Renal cortical epithelial cell (primary cell): ENCODE measurements at places on chromosomes 2 and 18. TPM values are rescaled to one million over a fixed set of nuclear protein-coding genes. Genes with fewer than 3 reads are reported as not detected.
A peak's percentile ranks its signal among the peaks of the same experiment; 100 is the strongest.

DNA sequence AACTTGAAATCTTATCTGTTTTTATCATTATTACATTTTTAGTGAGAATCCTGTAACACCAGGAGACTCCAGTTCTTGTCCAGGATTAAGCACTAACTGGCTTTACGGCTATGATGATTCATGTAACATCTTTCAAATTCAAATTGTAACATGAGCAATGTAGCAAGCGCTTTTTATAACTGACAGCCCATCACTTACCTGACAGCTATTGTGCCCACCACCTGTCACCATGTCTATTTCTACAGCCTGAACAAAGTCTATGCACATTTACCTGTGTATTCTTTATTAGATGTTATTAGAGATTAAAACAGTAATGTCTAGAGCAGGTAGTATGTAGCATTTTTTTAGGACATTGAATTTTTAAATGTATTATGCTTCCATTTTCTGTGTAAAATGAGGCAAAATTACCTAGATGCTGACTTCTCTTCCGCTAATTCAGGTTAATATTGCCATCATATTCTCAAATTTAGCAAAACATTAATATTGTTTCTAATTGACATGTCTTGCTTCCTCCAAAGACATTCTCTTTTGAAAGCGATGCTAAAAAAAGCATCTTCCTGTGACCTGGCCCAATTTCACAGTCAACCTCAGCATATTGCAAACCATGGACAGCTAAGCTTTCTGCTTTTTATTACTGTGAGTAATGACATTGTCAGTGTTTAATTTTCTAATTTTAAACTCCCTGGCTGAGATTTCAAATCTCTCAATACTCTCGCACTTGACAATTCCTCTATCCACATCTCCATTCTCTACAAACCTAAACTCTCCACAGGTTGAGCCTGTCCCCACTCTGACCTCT is 37.8 kb downstream of the RIT2 start:
- no peak for DNase-seq

GRCh38 chr2:128818704-128819491 is 500.2 kb upstream of the HS6ST1 start:
- DNase-seq, result no peak

DNA sequence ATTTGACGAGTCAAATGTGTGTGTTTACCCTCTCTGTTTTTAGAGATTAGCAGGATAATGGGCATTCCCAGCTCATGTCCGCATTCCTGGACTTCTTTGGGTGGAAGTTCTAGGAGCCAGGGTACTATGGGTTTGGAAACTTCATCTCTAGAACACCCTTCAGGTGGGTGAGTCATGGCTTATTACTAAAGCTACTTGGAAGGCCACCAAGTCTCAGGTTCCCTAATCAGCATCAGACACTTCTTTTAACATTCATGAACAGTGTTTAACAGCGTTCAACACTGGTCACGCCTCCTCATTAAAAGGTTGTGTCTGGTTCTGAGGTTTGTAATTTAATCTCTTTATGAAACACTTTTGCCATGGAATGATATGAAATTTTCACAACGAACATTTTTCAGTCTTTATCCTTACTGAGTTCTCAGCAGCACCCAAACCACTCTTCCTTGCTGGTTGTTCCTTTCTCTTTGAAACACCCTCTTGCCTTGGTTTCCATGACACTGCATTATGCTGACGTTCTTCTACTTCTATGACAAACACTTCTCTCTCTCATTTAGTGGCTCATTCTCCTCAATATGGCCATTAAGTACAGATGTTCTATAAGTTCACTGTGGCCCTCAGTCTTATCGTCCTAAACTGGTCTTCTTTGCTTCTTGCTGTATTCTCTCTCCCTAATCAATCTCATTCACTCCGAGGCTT is 49.3 kb downstream of the MMADHC start:
- DNase-seq, result peak; percentile 76

DNA sequence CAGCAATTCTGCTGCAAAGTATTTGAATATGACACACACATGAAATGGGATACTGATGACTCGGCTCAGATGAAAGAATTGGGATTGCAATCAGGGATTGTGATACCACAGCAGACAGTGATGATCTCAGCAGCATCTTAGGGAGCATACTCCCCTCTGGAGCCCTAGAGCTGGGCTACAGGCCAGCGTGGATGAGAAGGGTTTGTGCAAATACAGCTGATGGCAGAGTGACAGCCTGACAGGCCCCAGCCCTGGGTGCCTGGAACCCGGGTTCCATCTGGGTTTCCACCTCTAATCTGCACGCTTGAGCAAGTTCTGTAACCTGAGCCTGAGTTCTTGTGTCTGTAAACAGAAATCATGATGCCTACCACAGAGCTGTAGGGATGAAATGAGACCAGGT is 418.0 kb downstream of the LRATD1 start:
- no peak for DNase-seq

The DCC gene
- not detected in 2 replicates for total RNA-seq

DNA sequence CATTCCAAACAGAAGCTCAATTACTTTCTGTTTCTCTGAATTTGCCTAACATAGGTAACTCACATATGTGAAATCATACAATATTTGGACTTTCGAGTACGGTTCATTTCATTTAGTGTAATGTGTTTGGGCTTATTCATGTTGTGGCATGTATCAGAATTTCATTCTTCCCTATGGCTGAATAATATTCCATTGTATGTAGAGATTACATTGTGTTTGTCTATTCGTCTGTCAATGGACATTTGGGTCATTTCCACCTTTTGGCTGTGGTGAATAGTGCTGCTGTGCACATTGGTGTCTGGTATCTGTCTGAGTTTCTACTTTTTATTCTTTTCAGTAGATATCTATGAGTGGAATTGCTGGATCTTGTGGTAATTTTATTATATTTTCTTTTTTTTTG is 43.9 kb downstream of the LBH start:
- DNase-seq, result no peak

The SMYD5 gene
- total RNA-seq, result 21.2 and 25.2 TPM in 2 replicates

DNA sequence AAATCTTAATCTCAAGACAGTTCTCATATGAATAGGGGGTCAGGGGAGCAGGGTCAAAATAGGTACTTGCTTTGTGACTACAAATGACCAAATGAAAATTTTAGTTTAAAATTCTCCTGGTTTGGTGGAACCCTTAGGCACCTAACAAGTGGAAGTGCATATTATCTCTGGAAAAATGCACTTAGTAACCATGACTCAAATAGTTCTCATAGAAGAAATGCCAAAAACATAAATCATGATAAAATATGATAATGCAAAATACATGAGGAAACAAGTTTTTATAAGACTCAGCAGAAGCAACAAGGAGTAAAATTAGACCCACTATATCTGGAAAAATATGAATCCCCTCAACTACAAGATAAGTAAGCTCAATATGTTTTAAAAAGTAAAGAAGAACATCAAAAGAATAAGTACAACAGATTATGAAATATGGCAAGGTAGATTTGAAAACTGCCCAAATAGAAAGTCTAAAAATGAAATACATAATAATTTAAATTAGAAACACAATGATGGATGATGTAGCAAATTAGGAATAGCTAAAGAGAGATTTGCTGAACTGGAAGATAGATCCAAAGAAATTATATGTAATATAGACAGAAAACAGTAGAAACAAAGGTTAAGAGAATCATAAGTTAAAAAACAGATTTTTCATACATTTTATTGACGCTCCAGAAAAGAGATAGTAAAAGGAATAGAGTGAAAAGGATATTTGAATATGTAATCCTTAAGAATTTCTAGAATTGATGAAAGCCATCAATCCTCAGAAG is 308.3 kb downstream of the SETBP1 start:
- no peak for DNase-seq

- DNase-seq, result no peak
Observed at GRCh38 chr2:231362555-231363184, 32.8 kb upstream of the B3GNT7 start.

The FAM168B gene
- 116 and 133 TPM in 2 replicates for total RNA-seq
